ENCODE measurements at places on chromosomes 3 and 15.

- H3K4me1 ChIP-seq = no peaks in the 10 kb centered on the region
- no peak overlapping the region for H3K4me3 ChIP-seq
- H3K27me3 ChIP-seq = no peaks in the 10 kb centered on the region
- H3K27ac ChIP-seq = no peak overlapping the region
- no peak for DNase-seq
- no peaks in the 10 kb centered on the region for H3K36me3 ChIP-seq
Measured at GRCh38 chr3:145698749-145699148, 462.2 kb downstream of the PLOD2 start.

DNA sequence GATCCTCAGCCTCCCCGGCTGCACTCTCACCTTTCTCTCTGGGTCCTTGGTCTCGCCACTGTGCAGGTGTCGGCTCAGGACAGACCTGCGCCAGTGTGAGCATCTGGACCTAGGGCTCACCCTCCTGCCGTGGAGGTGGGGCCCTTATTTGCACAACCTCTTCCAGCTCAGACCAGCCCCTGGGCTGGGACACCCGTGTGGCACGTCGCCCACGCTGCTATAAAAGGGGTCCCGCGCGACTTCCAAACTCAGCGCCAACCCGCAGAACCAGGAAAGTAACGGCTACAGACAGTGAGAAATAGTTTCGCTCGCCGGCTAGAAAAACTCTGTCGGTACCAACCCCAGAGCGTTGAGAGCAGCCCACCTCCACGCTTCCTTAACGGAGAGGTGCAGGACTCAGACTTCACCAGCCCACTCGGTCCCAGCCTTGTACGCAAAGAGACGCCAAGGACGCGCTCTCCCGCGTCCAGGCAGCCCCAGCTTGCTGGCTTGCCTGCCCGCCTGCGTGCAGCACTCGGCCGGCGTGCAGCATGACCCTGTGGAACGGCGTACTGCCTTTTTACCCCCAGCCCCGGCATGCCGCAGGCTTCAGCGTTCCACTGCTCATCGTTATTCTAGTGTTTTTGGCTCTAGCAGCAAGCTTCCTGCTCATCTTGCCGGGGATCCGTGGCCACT, at the start of the genes DUOX2 and DUOXA2:
Gene DUOX2 (minus strand): TSS at position 97 of the 675 bp plus-strand sequence. CDS start 761 bp downstream, outside the sequence.
Gene DUOXA2 (plus strand): TSS at position 251 of the 675 bp plus-strand sequence. CDS start 280 bp downstream, at position 531.
- peaks cover 48% of the 10 kb centered on the region for H3K27me3 ChIP-seq
- H3K27ac ChIP-seq = no peak within 1 kb of the TSS
- no peaks in the 10 kb centered on the region for H3K36me3 ChIP-seq
- peaks cover 39% of the 10 kb centered on the region for H3K4me1 ChIP-seq

- no peak overlapping the region for H3K4me3 ChIP-seq
- no peak overlapping the region for H3K27ac ChIP-seq
- H3K36me3 ChIP-seq = peaks cover 2% of the 10 kb centered on the region
- no peak for DNase-seq
Measured at GRCh38 chr3:58858126-58858525, 191.6 kb upstream of the FAM3D start.

- no peak overlapping the region for H3K27ac ChIP-seq
- peaks cover 15% of the 10 kb centered on the region for H3K36me3 ChIP-seq
- peaks cover 6% of the 10 kb centered on the region for H3K27me3 ChIP-seq
- DNase-seq = no peak
Measured at GRCh38 chr15:100968050-100968966, 49.2 kb downstream of the LRRK1 start.

DNA sequence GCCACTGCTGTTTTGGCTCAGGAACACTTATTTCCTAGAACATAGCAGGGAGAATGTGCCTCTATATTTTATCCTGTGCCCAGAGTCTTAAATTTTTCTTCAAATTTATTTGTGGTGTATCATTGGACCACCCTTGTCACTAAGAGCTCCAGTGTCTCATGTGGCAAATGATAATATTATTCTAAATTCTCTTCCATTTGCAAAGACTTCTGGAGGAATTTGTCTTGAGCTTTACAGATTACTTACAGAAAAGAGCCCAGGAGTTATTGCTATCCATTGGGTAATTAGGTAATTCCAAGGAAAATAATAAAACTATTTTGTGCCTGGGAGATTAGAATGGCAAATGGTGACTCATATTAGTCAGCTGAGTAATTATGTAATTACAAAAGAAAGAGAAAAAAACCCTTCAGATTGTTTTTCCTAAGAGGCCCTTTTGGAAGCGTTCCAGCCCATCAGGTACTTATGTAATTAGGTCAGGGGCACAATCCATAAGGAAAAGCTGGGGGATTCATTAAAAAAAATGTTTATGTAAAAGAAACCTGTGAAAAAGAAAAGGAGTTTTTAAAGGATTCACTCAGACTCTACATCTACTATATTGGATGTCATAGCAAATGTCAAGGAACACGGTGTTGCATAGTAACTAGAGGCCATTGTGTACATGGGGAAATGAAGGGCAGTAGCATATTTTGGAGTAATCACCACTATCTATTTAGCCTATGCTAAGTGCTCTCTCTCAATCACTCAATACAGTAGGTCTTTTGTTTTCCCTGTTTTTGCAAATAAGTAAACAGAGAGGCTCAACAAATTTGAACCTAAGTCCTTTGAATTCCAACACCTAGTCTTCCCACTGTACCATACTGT, 380.9 kb upstream of the RARB start:
- H3K4me1 ChIP-seq = no peaks in the 10 kb centered on the region
- no peaks in the 10 kb centered on the region for H3K36me3 ChIP-seq
- no peak for DNase-seq
- no peaks in the 10 kb centered on the region for H3K27me3 ChIP-seq
